ENCODE measurements at places on chromosomes 7 and 10.

GRCh38 chr10:59011972-59012632, 164.3 kb upstream of the PHYHIPL start:
- no peak for DNase-seq

DNA sequence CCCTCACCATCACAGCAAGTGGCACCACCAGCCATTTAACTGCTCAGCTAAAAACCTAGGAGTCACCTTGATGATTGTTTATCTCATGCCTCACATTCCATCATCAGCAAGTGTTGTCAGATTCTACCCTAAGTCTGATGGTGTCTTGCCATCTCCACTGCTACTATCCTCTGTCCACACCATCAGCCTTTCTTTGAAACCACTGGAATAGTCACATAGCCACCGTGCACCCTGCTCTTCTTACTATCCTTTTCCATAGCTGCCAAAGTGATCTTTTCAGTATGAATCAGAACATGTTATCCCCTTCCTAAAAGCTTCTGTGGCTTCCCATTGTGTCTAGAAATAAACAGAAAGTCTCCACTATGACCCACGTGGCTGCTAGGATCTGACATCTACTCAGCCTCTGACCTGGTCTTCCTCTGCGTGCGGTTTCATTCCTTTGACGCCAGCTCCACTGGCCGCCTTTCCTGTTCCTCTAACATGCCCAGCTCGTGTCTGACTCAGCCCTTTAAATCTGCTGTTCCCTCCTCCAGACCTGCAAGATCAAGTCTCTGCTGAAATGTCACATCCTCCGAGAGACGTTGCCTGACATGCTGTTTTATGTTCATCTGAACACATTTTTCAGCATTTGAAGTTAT, 16.5 kb upstream of the CHN2 start:
- DNase-seq: no peak

DNA sequence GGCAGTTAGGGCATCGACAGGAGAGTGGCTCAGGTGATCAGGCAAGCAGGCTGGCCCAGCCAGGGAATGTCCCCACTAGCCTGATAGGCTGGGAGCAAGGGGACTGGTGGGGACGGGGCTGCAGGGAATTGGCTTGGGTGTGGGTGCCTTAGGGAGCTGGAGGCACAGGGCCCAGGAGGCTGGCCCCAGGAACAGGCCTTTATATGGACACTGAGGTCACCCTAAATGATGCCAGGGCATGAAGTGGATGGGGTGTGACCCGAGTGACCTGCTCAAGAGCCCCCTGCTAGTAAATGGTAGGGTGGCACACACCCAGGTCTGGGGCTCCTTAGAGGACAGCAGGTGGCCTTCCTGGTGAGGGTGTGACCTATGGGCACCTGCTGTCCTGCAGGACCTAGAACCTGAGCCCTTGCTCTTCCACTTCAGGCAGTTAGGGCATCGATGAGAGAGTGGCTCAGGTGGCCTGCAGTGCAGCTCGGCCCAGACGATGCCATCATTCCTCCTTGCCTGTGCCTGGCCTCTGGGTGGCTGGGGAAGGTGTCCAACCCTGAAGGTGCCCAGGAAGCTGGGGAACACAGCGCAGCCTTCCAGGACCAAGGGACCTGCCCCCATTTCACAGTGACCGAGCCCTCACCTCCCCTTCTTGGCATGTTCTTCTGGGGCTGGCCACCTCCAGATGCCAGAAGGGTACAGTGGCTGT, 51.7 kb upstream of the LEP start:
- DNase-seq: no peak

GRCh38 chr10:75377869-75378268, 23.7 kb downstream of the ZNF503 start:
- no peak for DNase-seq

DNA sequence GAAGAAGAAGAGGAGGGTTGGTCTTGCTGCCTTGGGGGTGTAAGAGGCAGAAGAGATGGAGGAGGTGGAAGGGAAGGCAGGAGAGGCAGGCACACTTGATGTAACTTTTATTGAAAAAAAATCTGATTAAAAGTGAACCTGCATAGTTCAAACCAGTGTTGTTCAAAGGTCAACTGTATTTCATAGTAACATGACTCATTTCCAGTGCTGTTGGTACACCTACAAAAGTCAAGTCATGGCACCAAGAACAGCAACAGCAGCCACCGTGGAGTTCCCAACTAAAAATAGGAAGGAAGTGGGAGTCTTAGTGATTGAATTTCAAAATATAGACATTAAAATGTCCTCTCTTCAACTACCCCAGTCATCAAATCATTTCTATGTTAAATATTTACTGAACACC, 88.5 kb downstream of the CTNNA3 start:
- DNase-seq: no peak

DNA sequence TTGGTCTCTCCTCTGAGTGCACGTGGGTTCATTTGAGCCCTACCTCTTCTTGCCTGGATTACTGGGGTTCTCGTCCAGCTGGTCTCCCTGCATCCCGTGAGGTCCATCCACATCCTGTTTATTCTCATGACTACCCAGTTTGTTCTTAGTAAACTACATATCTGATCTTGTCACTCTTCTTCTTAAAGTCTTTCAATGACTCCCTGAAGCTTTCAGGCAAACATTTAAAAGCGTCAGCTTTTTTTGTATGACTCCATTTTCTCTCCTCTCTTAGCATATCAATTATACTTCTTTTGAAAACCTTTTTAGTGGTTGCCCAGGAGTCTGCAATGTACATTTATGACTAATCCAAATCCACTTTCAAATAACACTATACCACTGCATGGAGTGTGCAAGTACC, 7.5 kb downstream of the SFXN2 start:
- DNase-seq: no peak

Measured in psoas muscle (tissue), 8 donors.